Prostate gland (tissue), 2 donors: ENCODE measurements at places on chromosomes 16 and 17. TPM values are rescaled to one million over a fixed set of nuclear protein-coding genes. Genes with fewer than 3 reads are reported as not detected.

ZPBP2 gene
- total RNA-seq: not detected

DNA sequence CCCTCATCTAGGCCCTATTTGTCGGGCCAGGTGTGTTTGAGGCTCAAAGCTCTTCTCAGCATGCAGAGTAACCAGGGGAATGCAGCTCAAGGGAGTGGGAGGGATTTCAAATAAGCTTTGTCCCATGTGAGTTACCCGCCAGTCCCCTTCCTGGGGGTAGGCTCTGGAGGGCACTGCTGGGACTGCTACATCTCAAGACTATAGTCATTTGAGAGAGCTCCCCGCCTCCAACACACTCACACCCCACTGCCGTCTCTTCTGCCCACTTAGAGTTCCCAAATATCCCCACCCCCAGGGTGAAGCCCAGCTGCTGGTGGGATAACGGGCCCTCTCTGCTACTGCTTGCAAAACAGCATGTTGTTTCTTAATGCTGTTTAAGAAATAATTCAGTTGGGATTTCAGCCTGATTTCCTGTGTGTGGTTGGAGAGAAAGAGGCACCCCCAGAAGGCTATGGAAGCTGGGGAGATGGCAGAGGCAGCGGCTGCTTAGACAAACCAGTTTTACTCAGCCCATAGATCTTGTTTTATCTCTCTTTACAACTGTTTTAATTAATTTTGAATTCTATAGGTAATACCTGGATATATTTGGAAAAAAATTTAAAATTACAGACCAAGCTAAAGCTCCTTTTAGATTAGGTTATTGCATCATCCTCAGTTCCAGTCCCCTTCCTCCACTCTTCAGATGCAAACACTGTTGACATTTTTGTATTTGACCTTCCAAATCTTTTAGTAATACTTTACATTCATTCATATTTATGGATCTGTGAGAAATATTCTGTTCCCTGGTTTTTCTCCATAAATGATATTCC lies 4.1 kb upstream of the MPO start:
- DNase-seq: no peak

CD300LB gene
- total RNA-seq: 0.80 TPM

GRCh38 chr17:64622931-64623654 lies 39.0 kb downstream of the SMURF2 start:
- no peak for DNase-seq

GRAPL gene
- total RNA-seq: not detected

GRCh38 chr17:42414704-42415409 lies 8.2 kb downstream of the CAVIN1 start:
- DNase-seq: no peak

KRTAP4-9 gene
- not detected for total RNA-seq

PERCC1 gene
- total RNA-seq: 45.2 TPM

DNA sequence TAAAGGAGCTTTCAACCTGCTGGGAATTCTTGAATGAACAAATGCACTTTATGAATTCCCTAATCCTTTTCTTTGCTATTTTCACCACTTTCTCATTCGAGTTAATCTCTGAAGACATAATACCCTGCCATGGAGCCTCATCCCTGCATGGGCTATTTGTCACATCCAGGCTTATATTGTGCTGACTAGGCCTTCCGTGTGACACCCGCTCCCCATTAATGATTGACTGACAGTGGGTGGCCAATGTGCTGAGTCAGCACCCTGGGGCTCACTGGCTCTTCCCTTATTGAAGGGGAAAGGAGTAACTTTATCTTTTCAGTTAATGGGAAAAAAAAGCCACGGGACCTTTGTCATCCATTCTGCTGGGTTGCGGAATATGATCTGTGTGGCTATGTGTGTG lies 1024.8 kb upstream of the EEF2KMT start:
- no peak for DNase-seq

GRCh38 chr17:78484271-78485246 lies 92.6 kb downstream of the DNAH17 start:
- no peak for DNase-seq

GRCh38 chr17:64702815-64703214 lies 40.7 kb upstream of the SMURF2 start:
- no peak for DNase-seq

EMP2 gene
- 87.2 TPM for total RNA-seq

GRCh38 chr16:21023509-21024202 lies 123.1 kb downstream of the LYRM1 start:
- DNase-seq: no peak

P2RX5 gene
- total RNA-seq: 6.3 TPM

GRCh38 chr17:3890878-3891219 lies 2.0 kb downstream of the CAMKK1 start:
- no peak for DNase-seq

DNA sequence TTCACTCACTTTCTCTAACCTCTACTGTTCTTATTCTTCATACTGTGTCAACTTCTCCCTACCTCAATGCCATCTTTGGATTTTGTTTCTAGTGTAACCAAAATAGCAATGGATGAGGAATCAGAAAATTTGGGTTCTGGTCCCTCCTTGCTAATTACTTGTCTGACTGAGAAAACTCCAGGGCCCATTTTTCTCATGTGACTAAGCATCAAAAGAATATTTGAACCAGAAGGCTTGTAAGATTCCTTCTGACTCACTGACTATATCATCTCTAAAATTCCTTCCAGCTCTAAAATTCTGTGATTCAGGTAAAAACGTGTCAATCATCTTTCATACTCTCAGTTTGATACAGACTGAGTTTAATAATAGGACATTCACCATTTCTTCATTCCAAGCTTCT lies 57.9 kb downstream of the BRIP1 start:
- DNase-seq: no peak

ZFPM1 gene
- total RNA-seq: 21.5 TPM

BAIAP3 gene
- 12.1 TPM for total RNA-seq

LPCAT2 gene
- 13.6 TPM for total RNA-seq

KATNB1 gene
- total RNA-seq: 22.7 TPM

GRCh38 chr17:1298606-1299005 lies 19.1 kb downstream of the TRARG1 start:
- no peak for DNase-seq

DNA sequence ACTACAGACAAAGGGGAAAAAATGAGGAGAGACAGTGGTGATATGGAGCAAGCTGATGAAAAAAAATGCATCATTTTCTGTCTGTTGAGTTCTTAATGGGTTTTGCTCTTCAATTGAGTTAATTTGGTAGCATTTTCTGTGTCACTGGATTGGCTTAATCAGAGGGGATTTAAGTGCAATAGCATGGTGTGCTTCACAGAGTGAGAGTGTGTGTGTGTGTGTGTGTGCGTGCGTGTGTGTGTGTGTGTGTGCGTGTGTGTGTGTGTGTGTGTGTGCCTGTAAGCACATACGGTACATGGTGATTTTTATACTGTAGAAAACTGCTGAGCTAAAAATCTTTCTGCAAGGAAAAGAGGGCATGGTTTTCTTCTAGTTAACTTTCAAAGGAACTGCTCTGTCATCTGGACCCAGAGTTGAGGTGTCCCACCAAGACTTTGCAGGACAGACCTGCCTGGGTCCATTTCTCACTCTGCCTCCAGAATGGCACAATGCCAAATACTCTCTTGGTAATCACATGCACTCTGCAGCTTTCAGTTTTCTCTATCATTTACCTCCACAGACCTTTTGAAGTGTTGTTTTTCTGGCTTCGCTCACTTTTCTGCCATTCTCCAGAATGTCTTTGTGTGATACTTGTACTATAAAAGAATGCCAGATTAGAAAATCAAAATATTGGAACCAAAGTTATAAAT lies 952.6 kb upstream of the SOX9 start:
- DNase-seq: no peak

DNA sequence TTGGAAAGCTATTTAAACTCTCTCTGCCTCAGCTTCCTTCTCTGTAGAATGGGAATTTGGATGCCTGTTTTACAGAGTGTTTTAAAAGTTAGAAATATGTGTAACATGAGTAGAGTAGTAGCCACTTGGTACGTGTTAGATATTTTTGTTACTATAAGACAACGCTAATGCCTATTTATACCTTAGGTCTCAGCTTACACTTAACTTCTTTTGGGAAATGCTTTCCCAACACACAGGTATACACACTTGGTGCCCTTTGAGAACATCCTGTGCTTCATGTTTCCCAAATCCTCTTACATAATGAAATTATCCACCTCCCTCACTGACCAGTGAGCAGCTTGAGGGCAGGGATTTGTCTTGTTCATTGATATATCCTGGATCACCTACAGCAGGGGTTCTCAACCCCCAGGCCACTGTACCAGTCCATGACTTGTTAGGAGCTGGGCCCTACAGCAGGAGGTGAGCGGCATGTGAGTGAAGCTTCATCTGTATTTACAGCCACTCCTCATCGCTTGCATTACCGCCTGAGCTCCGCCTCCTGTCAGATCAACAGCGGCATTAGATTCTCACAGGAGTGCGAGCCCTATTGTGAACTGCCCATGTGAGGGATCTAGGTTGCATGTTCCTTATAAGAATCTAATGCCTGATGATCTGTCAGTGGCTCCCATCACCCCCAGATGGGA lies 33.5 kb downstream of the ARSG start:
- DNase-seq: no peak

GRCh38 chr17:76715496-76715830 lies 4.7 kb upstream of the MXRA7 start:
- DNase-seq: no peak

GAS2L2 gene
- not detected for total RNA-seq

DNA sequence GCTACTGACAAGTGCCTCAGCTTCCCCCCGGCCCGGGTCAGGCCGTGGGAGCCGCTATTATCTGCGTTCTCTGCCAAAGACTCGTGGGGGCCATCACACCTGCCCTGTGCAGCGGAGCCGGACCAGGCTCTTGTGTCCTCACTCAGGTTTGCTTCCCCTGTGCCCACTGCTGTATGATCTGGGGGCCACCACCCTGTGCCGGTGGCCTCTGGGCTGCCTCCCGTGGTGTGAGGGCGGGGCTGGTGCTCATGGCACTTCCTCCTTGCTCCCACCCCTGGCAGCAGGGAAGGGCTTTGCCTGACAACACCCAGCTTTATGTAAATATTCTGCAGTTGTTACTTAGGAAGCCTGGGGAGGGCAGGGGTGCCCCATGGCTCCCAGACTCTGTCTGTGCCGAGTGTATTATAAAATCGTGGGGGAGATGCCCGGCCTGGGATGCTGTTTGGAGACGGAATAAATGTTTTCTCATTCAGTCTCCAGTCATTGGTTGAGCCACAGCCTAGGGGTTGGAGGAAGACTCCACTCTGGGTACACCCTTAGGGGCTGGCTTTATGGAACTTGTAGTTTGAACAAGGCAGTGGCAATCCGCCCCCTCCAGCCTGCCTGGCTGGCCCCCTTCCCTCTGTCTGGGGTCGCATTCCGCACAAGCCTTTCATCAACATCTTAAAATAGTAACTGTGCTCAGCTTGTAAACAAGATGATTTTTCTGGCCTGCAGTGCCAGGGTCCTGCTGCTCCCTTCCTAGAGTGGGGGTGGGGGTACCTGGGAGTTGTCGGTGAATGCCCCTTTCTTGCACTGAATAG lies 4.1 kb downstream of the SYNGR2 start:
- DNase-seq: no peak

DNA sequence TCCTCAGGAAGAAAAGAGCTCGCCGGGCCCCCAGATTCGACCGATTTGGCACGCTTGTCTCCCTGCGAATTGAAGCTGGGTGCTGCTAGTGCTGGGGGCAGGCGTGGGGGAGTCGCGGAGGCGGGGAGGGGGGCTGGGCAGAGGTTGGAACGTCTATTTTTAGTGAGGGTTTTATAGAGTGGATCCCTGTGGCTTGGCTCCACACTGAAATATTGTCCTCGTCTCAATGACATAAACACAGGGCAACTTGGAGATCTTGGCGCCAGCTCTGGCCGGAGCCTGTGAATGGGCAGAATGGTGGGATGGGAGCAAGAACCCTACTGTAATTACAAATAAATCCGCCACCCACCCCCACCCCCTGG lies 15.7 kb upstream of the NOG start:
- DNase-seq: no peak

SDR42E1 gene
- 5.5 TPM for total RNA-seq

DNA sequence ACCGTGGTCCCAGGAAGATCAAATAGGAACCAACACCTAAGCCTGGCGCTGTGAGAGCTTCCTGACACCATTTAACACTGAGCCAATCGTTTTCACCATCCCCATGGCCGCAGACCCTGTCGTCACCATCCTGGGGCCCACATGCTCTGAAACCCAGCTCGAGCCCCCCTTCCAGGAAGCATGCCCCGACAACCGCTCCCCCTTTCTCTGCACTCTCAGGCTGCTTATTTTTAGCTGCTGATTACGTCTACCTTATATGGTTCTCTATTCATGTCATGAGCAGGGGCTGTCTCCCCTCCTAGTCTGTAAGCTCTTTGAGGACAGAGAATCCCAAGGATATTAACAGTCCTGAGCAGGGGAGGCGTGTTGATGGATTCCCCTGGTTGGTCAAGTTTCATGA lies 10.5 kb downstream of the SRL start:
- no peak for DNase-seq

- DNase-seq: peak; percentile 24
These were observed 17.5 kb upstream of the MT4 start for GRCh38 chr16:56547120-56547948.

GRCh38 chr17:50521514-50521913 lies 11.0 kb upstream of the EPN3 start:
- DNase-seq: no peak

GRCh38 chr17:31398381-31399311 lies 7.2 kb downstream of the RAB11FIP4 start:
- no peak for DNase-seq

MRPS7 gene
- 40.8 TPM for total RNA-seq

DNA sequence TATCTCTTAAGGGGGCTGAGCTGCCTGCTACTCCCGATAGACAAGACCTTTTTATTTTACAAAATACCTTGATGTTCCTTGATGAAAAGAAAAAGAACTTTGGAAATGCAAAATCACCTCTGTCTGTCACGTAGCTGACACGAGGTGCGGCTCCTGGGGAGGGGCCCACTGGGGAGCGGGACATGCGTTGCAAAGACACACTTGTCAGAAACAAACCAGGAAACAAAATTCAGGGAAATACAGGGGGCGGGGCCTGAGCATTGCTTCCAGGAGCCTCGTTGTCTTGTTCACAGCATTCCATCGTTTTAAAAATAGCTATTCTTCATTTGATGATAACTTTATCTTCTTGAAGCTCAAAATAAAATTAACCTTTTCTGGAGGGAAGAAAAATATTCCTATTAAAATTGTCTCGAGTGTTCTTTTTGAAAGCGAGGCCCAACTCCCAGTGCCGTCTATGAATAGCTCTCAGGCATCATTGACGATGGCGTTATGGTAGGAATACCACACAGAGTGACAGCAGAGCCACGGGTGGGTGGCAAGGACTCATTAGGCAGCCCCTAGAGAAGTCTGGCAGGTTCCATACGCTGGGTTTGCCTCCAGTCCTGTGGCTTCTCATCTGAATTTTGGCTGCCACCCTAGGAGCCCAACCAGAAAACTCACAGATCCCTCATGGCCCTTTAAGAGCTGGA lies 286.9 kb downstream of the CPPED1 start:
- DNase-seq: no peak

FN3K gene
- total RNA-seq: 16.9 TPM

- no peak for DNase-seq
These were observed 43.4 kb upstream of the GSE1 start for GRCh38 chr16:85569615-85570212.

CLDN7 gene
- 42.0 TPM for total RNA-seq

TBC1D3K gene
- not detected for total RNA-seq

- peak; percentile 59 for DNase-seq
These were observed 19.3 kb upstream of the NXPH3 start for GRCh38 chr17:49556223-49556943.

- no peak for DNase-seq
These were observed 6.8 kb upstream of the CLUH start for GRCh38 chr17:2718150-2718938.

ABCC3 gene
- 65.9 TPM for total RNA-seq

SNAI3 gene
- 2.8 TPM for total RNA-seq
